ENCODE measurements at places on chromosomes 1 and 21.

GRCh38 chr1:224623743-224624333 lies 7.7 kb downstream of the CNIH3 start:
- no peak for DNase-seq

DNA sequence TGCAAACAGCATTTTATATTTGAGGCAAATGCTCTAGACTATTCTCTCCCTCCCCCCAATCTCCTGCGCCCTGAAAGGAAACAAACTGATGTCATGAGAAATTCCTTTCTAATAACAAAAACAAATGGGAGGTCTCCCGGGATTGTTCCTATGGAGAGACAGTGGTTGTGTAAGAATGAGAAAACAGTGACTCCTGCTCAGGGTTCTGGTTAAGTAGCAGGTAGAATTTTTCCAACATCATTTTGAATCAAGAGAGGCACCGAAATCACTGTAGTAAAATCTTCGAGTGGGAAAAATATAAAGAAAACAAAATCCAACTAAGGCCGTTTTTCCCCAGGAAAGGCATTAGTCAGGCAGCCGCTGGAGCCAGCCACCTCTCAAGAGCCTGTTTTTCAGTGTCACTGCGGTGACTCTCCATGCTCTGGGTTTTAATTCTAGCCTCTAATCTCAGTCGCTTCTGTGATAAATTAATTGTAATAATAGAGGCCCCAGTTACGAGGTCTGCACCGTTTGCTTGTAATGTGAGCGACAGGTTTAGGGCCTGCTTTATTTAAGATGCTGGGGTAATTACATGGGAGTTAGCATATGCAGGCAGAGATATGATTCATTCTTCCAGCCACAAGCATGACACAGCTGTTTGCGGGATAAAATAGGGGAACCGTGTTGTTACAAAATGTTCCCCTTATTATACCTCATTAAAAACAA lies 80.3 kb downstream of the RNF220 start:
- DNase-seq: peak; percentile 63

DNA sequence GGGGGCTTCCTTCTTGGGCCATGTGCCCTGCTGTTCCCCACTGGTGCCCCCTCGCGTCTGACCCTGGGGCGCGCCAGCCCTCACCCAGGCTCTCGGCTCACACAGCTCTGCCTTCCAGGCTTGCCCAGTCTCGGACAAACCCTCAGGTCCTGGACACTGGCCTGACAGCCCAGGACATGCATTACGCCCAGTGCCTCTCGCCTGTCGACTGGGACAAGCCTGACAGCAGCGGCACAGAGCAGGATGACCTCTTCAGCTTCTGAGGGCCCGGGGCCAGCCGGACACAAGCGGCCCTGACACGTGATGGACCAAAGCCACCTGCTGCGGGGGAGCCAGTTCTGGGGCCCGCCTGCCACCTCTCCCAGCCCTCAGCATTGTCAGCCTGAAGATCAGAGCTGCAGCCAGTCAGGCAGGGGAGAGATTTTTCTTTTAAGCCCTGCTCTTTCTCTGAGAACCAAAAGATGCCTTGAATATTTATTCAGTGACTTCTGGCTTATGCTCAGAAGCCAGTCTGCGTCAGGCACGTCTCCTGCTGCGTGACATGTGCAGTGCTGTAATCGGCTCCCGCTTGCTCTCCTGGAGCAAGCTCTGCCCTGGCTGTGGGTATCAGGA lies 23.4 kb downstream of the LDLRAP1 start:
- no peak for DNase-seq

GRCh38 chr1:40519517-40519916 lies 10.9 kb downstream of the EXO5 start:
- DNase-seq: no peak

DNA sequence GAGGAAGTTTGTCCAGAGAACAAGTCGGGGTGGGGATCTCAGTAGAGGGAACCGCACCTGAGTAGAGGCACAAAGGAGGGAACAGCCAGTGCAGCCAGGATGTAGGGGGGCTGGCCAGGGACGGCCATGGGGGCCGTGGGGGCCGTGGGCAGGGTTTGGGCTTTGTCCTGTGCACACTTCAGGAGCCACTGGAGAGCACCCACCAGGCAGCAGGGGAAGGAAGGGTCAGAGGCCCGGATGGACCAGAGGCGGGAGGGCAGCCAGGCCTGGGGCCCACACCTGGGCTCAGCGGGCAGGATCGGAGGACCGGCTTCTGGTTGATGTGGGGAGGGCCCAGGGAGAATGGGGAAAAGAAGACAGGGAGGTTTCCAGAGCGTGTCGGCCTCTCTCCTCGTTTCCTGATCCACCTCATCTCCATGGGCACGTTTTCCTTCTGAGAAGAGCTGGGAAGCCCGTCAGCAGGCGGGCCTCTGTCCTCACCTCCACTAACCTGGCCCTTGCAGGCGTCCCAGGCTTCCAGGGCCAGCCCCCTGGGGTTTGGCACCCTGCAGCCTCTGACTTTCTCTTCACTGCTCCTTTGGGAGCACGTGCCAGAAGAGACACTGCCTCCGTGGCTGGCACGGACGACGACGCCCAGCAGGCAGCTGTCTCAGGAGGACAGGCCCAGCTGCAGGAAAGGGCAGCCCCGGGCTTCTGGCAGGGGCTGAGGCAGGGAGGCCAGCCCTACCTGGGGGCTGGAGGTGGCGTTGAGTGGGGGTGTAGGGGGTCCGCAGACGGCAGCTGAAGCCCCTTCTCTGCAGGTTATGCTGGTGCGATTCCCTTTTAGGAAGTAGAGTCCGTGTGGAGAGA lies 16.8 kb upstream of the PDXK start:
- no peak for DNase-seq

GRCh38 chr1:232806186-232806510 lies 932 bp downstream of the MAP10 start:
- no peak for DNase-seq

DNA sequence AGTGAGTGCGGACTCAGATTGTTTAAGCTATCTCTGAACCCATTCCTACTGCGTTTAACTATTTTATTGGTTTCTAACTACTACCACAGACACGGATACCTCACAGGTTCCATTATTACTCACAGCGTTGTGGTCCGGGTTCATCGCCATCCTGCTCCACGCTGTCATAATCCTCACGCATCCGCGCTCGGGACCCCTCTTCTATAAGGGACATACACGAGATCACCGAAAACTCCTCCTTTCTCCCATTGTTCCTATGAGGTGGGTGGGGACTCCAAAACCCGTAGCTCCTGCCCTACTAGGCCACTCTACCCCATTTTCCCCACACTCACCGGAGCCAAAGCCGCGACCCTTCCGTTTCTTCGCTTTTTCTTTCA lies 610 bp downstream of the RBM8A start:
- peak; percentile 62 for DNase-seq

DNA sequence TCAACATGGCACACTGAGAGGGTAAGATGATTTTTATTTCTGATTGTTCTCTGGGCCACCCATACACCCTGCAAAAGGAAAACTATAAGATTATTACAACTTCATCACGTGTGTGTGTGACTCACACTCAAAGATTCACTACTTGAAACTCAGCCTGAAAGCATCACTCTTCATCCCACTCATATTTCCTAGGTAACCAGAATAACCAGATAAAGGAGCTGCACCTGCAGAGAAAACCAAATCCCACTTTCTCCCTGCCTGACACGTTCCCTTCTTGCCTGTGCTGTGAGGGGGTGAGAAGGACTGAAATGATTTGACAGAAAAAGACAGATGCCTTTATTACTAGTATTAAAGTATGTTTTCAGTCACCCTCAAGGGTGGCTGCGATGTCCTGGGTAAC lies 131.6 kb downstream of the TGFBR3 start:
- no peak for DNase-seq

GRCh38 chr1:77060000-77060399 lies 159.2 kb downstream of the PIGK start:
- DNase-seq: no peak

DNA sequence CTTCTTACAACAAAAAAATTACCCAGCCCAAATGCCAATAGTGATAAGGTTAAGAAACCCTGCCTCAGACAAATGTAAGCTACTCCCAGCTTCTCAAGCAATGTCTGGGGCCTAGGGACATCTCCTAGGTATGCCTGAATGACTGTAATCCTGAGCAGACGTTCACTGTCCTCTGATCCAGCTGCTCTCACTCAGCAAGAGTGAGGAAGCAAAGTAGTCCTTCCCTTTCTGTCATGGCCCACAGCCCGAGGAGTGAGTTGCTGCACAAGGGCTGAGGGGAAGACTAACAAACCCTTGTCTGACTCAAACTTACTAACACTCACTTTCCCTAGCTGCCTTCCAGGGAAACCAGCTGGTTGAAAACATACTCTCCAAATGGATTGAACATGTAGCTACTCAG lies 124.9 kb upstream of the TNFSF4 start:
- no peak for DNase-seq

DNA sequence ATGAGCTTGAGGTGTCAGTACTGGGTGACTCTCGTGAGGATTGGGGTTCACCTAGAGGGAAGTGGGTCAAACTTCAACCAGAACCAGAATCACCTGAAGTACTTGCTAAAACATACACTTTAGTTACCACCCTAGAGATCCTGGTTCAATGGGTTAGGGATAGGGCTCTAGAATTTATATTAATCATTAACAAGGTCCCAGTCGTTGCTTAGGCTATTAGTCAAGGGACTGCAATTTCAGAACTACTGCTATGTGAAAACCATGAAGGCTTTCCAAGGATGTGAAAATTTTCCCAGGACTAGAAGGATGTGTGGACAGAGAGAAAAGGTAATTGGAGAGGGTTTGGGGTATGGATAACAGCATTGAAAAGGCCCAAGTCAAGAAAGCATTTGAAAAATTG lies 162.6 kb downstream of the GRIK1 start:
- DNase-seq: no peak

DNA sequence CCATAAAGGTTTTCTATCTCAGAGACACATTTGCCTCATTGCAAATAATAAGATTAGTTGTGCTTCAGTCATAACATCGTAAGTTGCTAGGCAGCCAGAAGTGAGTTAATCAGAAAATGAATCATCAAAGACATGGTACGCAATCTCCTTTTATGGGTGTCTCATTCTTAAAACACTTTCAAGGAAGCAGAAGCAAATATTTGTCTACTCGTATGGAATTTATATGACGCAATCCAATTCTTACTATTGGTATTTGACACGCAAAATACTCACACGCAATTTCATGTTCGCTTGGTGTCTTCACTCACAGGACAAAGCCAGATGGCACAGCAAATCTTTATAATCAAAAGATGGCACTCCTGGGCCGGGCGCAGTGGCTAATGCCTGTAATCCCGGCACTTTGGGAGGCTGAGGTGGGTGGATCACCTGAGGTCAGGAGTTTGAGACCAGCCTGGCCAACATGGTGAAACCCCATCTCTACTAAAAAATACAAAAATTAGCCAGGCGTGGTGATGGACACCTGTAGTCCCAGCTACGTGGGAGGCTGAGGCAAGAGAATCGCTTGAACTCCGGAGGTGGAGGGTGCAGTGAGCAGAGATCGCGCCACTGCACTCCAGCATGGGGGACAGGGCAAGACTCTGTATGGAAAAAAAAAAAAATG lies 56.4 kb downstream of the HLCS start:
- DNase-seq: no peak

- DNase-seq: peak; percentile 58
Measured at GRCh38 chr1:15760520-15761211, 2.1 kb downstream of the FBLIM1 start.

GRCh38 chr1:15355968-15356625 lies 53.6 kb upstream of the EFHD2 start:
- DNase-seq: no peak

- no peak for DNase-seq
Measured at GRCh38 chr1:72570815-72571214, 288.5 kb upstream of the NEGR1 start.

Measured in HAP-1 (cell line).